Effector CD4-positive, alpha-beta T cell (primary cell): ENCODE measurements at places on chromosomes 2 and 18.

GRCh38 chr18:6741232-6741663 is 11.7 kb downstream of the ARHGAP28 start:
- DNase-seq = no peak

- no peak for DNase-seq
These were observed 51.5 kb downstream of the TMEM18 start for GRCh38 chr2:625415-626333.

DNA sequence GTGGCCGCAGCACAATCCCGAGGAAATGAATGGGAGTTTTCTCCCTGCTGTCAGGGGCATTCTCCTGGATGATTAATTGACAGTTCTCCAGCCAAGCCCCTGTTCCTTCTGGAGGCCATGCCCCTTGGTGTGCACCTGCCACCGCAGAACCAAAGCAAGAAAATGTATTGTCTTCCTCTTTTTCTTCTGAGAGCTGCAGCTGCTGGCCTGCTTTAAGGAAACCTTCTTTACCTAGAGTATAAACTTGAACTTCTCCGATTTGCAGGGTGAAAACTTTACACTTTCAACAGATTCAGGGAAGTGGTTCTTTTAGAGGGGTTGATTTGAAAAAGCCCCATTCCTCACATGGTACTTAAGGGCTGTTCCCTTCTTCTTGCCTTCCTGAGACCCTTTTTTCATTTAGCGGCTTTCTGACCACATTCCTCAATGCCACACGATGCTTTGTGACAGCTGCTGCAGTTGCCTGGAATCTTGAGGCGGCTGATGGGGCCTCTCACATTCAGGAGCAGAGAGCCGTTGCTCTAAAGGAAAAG is 402.8 kb downstream of the TXNL1 start:
- DNase-seq = no peak

- no peak for DNase-seq
These were observed 73.8 kb upstream of the ACAA2 start for GRCh38 chr18:49886891-49887764.

GRCh38 chr2:124296470-124296869 is 271.4 kb downstream of the CNTNAP5 start:
- DNase-seq = no peak

DNA sequence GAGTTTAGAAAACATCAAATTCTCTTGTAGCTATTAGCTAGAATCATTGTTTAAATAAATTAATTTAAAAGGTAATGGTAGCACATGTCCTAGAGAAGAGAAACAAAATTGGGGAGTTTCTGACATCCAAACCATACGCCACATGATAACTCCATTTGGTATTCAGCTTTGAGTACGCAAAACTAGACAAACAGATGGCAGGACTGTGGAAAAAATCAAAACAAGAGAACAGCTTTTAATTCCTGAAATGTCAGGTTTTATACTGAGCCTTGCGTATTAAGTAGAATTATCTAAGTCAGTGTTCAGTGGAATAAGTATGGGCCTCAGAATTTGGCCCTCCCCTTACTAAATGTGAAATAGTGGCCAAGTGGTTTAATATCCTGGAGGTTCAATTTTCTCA is 82.4 kb upstream of the PDE1A start:
- no peak for DNase-seq

DNA sequence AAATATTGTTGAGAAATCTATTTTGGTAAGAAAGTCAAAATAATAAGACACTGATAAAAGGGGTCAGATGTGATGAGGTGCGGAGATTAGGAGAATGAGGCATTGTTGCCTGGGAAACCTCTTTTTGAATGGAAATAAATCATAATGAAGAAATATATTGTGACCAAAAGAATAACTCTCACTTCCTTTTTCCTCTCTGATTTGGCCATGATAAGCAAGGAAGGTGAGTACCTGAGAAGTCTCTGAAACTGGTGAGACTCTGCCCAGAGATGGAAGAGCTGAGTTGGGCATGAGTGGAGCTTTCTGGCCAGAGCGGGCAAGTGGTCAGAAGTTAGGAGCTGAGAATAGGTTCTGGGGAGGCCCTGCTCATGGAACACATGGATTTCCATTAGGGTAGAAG is 11.8 kb downstream of the LAMA3 start:
- no peak for DNase-seq

- DNase-seq = no peak
These were observed 5.6 kb downstream of the IKZF2 start for GRCh38 chr2:213145715-213146242.

DNA sequence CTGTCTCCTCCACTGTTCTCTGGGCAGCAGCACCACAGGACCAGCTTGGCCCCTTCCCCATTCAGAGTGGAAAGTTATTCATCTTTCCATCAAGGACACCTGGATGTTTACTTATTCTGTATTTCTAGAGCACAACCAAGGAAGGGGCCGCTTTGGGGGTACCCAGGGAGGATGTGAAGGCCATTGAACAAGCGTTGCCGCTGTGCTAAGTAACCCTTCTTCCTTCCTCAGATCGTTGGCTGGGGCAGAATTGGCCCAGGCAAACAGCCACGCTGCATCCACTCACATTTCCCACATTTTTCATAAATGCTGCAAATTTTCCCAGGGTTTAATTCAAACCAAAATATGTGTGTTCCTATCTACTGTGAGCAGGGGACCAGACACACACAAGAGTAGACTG is 76.2 kb upstream of the NPAS2 start:
- DNase-seq = no peak

GRCh38 chr2:121869873-121870272 is 114.4 kb downstream of the TSN start:
- DNase-seq = no peak

DNA sequence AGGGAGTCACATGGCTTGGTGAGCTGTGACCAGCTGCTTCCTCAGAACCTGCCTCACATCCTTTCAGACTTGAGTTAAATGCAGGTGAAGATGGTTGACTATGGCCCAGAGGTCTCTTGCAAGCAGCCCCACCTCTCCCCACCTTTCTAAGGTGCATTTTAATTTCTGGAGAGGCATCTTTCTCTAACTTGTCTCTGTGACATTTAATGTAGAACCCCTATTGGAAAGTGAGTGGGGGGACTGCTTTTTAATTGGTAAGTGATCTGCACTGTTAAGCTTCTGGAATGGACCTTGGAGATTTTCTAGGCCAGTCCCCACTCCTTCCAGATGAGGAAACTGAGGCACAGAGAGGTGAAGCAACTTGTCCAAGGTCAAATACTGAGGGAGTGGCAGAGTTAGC is 37.3 kb upstream of the SKOR2 start:
- DNase-seq = no peak

- DNase-seq = no peak
These were observed 137.2 kb downstream of the SPP2 start for GRCh38 chr2:234187646-234188174.

GRCh38 chr2:8981876-8982275 is 21.6 kb downstream of the MBOAT2 start:
- DNase-seq = no peak

- DNase-seq = no peak
These were observed 640.9 kb upstream of the SETBP1 start for GRCh38 chr18:44039826-44040225.

GRCh38 chr2:102618452-102619413 is 620 bp upstream of the SLC9A2 start:
- DNase-seq = no peak

DNA sequence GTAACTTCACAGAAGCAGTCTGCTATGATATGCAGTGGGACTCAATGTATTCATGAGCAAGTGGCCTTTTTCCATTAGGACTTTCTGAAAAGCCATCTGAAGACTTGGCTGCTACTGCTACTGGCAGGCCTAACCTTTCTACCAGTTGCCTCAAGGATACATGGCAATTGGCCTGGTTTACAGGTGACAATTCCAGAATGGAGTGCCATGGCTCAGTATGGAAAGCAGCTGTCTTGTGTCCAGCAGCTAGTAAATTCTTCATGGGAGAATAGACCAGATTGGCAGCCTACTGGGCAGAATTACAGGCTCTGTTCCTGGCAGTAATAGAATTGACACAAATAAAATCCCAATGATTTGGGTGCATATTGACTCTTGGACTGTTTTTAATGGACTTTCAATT is 12.6 kb upstream of the TMX3 start:
- DNase-seq = no peak

GRCh38 chr2:232028071-232028470 is 66.6 kb downstream of the DIS3L2 start:
- no peak for DNase-seq

- no peak for DNase-seq
These were observed 22.6 kb upstream of the CALCRL start for GRCh38 chr2:187470698-187471097.

- DNase-seq = no peak
These were observed 8.0 kb downstream of the MRPL33 start for GRCh38 chr2:27779417-27780055.

GRCh38 chr18:59200787-59201186 is 19.2 kb upstream of the GRP start:
- no peak for DNase-seq

DNA sequence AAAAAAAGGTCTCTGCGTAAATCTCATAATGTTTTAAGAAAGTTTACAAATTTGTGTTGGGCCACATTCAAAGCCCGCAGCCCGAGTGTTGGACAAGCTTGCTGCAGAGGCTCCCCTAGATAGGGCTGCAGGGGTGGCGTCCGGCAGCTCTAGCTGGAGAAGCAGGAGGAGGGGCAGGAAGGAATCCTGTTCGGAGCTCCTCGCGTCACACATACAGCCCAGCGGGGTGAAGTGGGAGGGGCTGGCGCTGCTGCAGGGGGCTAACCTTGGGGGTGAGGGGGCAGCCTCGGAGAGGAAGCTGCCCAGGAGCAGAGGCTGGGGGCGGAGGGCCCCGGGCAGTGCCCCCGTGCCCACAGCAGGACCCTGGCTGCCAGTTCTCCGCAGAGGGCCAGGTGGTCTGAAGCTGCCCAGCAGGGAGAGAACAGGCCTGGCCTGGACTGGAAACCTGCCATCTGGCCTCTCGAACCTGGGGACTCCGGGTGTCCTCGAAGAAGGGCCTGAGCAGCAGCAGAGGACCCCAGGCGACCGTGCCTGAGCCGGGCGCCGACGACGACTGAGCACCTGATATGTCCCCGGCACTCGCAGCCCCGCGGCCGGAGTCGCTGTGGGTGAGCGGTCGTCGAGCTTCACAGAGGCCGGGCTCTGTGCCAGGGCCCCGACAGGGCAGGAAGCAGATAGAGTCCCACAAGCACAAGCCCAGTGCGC is 2.6 kb upstream of the GPR35 start:
- DNase-seq = peak; percentile 34

- DNase-seq = no peak
These were observed 38.2 kb downstream of the ACVR1 start for GRCh38 chr2:157837851-157838441.

GRCh38 chr2:72781480-72781879 is 44.4 kb downstream of the EXOC6B start:
- DNase-seq = no peak

DNA sequence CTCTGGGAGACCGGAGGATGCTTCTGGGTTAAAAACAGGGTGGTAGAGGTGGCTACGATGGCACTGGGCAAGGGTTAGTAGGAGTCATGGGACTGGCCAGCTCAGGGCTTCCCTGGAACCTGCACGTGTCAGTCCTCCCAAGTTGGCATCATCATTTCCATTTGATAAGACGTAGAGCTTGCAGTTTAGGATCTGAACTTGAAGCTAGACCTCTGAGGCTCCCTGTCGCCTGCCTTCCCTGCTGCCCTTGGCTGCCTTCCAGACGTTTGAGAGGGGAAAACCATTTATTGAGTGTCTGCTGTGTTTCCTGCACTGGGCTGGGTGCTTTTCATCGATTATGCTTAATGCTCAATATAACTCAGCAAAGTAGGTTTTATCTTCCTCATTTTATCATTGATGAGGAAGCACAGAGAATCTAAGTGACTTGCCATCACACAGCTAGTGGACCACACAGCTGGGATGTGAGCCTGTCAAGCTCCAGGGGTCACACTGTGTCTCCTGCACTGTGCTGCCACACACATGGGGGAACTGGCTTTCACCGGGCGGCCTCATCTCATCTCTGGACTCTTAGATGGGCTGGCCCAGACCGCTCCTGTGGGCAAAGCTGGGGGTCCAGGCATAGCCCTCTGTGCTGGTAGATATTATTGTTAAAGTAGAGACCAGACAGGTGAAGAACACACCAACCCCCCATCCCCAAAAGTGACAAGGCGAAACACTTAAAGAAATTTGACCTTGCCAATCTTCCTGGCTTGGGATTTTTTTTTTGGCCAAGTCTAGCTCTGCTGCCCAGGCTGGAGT is 7.8 kb downstream of the NT5DC4 start:
- no peak for DNase-seq

- DNase-seq = no peak
These were observed 655.5 kb upstream of the ID2 start for GRCh38 chr2:8026381-8026780.

DNA sequence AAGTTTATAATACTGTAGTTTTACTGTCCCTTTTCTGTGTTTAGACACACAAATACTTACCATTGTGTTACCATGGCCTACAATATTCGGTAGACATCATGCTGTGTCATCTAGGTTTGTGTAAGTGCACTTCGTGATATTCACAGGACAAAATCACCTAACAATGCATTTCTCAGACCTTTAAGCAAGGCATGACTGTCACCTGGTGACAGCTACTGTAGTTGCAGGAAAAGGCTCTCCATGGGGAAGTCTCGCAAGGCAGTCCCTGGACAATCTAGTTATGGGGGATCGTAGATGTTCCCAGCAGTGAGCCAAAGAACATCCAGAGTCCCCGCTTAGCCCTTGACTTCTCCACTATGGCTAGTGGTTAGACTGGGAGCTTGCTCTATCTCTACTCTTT is 73.1 kb downstream of the EIF2AK3 start:
- DNase-seq = no peak

GRCh38 chr2:213455316-213456008 is 171.2 kb downstream of the SPAG16 start:
- no peak for DNase-seq

DNA sequence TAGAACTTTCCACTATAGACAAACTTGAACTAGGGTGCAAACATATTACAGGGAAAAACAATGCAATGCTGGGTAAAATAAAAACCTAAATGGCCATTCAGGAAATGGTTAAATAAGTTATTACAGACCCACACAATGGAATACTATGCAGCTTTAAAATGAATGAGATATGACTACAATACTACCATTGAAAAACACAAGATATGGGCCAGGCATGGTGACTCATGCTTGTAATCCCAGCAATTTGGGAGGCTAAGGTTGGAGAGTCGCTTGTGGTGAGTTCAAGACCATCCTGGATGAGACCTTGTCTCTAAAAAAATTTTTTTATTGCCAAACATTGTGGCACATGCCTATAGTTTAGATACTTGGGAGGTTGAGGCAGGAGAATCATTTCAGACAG is 6.8 kb downstream of the PECR start:
- DNase-seq = no peak

GRCh38 chr18:13481820-13482617 is 244.3 kb downstream of the FAM210A start:
- DNase-seq = no peak
